Left lung (tissue), 14 donors: ENCODE measurements at places on chromosomes 11 and 22.
A peak's percentile ranks its signal among the peaks of the same experiment; 100 is the strongest.

GRCh38 chr11:128528294-128528693 is 59.1 kb downstream of the ETS1 start:
- DNase-seq: no peak

GRCh38 chr11:123392431-123392830 is 37.6 kb upstream of the GRAMD1B start:
- no peak for DNase-seq

DNA sequence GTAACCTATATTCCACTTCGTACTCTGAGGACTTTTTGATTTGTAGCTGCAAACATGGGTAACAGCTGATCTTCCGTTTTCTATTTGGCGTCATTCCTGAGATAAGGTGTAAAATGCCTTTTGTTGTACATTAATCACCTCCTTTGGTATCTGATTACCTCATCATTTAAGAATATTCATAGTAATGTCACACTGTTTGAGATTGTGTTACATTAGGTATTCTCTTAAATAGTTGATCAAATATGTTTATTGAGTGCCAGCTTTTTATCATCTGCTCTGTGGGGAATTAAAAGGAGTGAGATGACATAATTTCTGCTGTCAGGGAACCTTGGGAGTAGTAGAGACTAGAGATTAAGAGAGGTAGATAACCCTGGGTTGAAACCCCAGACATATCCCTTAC is 5.9 kb downstream of the NCAM1 start:
- no peak for DNase-seq

GRCh38 chr11:35944503-35945136 is 758 bp downstream of the LDLRAD3 start:
- DNase-seq: no peak

- no peak for DNase-seq
Measured at GRCh38 chr11:100066399-100066798, 620.7 kb upstream of the ARHGAP42 start.

- peak; percentile 90 for DNase-seq
Measured at GRCh38 chr11:72738199-72739141, 13.7 kb downstream of the ARAP1 start.

GRCh38 chr11:11414996-11415395 is 61.9 kb upstream of the CSNK2A3 start:
- DNase-seq: no peak

GRCh38 chr11:108144615-108145014 is 23.2 kb downstream of the ACAT1 start:
- DNase-seq: no peak

- DNase-seq: no peak
Measured at GRCh38 chr11:17519061-17519885, 24.9 kb downstream of the USH1C start.
